ENCODE measurements at places on chromosomes 13 and 19.
A peak's percentile ranks its signal among the peaks of the same experiment; 100 is the strongest.

GRCh38 chr13:109615721-109616420 lies 170.5 kb downstream of the IRS2 start:
- DNase-seq, result no peak

DNA sequence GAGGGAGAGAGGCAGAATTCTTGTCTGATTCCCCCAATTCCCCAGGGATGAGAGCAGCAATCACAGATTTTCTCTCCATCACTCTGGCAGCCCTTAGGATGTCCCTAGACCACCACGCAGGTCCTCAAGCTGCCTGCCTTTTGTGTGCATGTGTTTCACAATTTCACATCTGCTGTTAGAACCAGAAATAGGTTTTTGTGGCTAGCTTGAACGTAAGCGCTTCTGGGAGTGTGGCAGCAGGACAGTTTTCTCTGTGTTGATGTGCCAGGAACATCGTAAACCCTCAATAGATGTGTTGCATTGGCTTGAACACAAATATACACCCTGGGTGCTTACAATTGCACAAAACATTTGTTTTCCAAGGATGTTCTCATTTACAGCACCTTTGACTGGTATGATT lies 78.8 kb upstream of the TMTC4 start:
- no peak for DNase-seq

DNA sequence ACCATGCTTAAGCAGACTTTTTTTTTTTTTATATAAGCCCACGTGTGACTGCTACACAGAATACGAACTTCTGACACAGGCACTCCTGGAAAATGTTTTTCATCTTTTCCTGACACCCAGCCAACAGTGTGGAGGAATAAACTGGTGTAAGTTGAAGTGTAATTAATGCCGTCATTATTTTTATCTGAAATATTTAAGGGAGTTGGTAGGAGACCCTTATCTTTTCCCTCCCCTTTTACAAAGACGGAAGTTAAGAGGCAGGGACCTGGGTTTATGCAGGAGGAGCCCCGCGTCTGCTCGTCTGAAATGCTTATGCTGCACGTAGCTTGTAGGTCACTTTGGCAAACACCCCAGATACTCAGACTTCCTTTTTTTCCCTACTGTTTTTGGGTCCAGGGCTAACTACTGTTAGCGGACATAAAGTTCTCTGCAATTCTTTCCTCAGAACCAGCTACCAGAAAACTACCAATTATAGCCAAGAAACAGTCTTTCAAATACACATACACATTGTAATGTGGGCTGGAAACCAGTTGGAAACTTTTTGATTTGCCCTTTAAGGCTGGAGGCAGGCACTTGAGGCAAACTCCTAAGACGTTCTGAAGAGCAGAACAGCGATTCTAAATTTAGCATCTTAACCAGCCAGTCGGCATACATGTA lies 50.8 kb downstream of the EFNB2 start:
- DNase-seq, result peak; percentile 14

- DNase-seq, result no peak
Observed at GRCh38 chr13:71252184-71252704, 614.8 kb downstream of the DACH1 start.

DNA sequence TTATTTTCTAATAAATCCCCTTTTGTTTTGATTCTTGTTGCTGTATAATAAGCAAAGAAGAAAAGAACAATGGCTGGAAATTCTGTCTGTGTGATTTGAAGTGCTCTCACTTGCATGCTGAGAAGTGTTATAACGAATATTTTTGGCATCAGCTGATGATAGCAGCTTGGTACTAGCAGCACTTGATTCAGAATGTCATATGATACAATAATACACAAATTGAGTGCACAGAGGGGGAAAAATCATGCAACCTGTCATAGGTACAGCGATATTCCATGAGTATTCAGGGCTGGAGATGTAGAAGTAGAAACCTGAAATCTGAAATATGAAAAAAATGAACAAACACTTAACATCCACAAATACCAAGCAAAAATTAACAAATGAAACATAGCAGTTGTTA lies 108.1 kb downstream of the FGF14 start:
- DNase-seq, result no peak

DNA sequence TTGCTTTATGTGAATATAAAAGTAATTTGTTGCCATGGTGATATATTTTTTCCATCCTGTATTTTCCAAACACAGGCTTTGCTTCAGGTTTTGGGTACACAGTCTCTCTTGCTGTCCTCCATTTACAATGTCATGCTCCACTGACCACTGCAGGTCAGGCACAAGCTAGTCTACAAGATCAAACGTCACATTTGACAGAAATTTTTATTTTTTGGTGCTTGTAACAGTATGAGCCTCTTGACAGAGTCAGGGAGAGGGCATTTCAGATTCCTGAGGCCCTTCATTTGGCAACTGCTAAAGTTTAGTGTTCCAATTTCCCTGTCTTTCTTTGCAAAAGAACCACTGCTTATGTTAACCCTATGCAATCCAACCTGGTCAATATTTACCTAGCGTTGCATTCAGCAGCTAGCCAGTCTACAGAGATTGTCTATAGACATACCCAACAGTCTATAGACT lies 175.0 kb downstream of the RFC3 start:
- DNase-seq, result no peak
